ENCODE measurements at places on chromosomes 3 and 15.

DNA sequence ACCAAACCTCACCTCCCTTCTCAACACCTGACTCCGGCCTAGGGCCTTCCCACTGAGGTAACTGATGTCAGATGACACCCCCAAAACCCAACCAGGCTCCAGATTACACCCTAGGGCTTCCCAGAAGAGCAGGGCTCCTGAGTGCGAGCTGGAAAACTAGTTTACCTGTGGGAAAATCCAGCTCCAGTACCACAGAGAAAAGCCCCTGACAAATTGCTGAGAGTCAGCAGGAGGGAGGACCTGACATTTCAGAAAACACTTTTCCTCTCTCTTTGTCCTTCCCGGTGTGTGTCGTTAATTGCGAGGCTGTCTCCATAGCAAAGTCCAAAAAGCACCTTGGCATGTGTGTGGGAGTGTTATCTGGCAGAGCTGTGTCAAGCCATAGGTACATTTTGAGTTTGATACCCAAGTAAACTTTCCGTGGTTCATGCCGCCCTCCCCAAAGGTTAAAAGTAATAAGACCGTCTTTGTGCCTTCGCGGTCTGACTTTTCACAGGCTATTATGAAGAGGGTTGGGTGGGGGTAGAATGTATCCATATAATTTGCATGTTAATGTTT is 79.8 kb upstream of the FNDC3B start:
- no peak for DNase-seq

- no peak for DNase-seq
Observed at GRCh38 chr3:161925749-161926360, 429.2 kb downstream of the OTOL1 start.

DNA sequence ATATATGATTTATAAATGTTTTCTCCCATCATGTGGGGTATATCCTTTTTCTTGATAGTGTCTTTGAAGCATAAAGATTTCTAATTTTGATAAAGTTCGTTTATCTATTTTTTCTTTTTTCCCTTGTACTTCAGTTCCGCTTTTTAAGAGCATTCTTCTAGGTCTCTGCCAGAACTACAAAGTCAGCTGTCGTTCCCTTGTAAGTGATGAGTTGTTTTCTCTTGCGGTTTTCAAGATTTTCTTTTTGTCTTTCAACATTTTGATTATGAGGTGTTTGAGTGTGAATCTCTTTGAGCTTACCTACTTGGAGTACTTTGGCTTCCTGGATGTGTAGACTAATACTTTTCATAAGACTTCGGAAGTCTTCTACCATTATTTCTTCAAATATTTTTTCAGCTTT is 9.3 kb upstream of the PRICKLE2 start:
- no peak for DNase-seq

DNA sequence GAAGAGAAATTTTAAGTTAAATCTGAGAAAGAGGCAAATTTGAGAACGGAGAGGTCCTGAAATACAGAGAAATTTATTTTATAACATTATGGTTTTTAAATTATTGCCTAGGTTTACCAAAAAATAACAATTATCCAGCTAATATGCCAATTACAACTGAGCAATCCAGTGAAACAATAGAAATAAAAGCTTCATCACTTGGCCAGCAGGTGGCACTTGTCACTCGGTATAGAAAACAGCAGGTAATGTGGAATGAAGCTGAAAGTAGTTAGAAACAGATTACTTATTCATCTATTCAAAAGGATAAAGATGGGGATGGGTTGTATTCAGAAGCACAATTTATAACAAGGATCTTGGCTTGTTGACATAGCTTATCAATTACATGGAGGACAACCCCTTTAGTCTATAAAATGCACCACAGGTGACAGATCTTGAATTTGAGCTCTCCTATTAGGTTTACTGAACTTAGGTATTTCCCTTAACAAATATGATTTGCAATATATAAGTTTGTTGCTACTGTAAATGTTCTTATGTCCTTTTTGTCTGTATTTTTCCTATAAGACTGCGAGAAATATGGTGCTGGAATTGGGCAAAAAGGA is 70.1 kb upstream of the GUCA1C start:
- DNase-seq = peak; percentile 41

DNA sequence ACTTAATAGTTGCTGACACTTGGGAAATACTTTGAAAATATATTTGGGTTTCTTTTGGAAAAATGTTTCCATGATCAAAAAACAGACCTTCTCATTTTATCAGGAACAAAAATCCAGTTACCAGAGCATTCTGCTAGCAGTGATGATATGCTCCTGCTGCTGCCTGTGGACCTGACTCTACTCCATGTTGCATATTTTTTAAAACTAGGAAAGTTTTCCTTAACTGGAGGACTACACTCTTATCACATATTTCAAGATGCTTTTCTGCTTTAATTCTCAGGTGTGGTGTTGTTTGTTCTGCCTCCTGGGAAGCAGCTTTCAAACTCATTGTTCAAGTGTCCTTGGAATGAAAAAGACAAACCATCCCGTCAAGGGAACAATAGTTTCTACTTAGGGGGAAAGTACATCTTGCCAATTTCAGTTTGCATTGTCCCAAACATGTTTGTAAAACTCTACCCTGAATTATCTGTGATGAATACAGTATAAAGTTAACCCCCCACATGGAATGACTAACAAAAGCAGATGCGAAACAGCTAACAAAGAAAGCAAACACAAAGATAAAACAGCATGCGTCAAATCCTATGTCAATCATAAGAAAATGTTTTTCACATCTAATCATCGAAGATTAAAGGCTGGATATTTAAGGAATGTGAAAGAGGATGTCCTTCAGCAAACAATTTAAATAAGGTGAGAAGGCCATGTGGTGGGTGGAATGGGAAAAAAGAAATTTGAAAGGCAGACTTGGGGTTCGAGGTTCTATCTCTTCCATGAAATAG is 40.1 kb upstream of the PSMD6 start:
- no peak for DNase-seq

DNA sequence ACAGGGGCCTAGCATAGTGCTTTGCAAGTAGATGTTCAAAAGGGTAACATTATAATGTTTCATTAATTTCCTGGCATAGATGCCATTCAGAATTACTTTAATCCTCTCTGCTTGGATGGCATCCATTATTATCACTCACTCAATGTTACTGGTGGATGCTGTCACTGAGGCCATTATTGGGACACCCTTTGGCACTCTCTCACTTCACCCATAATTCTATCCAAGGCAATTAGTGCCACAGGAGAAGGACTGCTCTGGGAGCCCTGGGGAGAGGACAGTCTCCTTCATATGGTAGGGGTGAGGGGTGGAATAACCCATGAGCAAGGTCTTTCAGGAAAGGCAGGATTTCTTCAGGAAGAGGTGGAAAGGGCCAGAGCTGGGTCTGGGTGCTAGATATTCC is 28.7 kb upstream of the SLC28A1 start:
- DNase-seq = no peak

DNA sequence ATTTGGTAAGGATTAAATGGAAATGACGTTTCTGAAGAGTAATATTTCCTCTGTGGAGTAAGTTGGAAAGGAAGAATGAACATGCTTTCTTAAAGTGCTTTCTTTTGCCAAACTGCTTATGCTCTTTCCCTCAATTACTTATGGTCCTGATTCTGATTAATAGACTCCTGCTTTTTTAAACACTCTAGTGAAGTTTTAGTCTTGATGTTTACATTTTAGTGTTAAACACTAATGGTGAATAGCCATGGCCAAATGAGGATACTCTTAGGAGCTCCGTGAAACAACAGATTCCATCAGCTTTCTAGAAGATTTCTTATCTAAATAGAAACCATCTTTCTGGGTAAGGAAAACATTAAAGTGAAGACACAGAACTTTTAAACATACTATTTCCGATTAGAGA is 117.6 kb downstream of the P3H2 start:
- DNase-seq = no peak

DNA sequence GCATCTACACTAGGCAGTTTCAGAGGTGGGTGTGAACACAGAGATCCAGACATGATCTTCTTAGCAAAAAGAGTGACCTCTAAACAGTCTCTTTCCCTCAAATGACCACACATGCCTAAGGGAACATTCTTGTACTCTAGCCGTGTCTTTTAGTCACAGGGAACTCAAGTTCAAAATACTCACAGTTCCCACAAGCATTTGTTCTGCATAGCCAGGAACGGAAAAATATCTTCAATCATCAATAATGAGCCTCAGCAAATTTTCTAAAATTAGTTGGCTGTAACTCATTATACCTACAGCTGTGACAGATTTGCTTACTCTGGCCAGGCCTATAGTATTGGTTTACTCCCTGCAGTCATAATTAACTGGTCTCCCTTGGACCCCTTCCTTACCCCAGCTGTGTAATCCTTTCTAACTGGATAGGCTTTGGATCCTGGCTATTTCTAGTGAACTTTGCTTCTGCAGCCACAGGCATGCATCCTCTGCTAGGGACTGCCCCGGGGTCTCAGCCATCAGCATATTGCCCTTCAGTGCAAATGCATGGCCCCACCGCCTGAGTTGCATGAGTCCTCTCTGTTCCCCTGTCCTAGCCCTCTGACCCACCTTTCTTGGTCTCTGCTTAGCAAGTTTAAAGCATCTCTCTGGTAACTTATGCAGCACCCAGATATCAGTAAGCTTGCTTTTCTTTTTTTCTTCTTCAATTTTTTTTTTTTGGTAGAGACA is 56.0 kb upstream of the HACD2 start:
- peak; percentile 48 for DNase-seq

DNA sequence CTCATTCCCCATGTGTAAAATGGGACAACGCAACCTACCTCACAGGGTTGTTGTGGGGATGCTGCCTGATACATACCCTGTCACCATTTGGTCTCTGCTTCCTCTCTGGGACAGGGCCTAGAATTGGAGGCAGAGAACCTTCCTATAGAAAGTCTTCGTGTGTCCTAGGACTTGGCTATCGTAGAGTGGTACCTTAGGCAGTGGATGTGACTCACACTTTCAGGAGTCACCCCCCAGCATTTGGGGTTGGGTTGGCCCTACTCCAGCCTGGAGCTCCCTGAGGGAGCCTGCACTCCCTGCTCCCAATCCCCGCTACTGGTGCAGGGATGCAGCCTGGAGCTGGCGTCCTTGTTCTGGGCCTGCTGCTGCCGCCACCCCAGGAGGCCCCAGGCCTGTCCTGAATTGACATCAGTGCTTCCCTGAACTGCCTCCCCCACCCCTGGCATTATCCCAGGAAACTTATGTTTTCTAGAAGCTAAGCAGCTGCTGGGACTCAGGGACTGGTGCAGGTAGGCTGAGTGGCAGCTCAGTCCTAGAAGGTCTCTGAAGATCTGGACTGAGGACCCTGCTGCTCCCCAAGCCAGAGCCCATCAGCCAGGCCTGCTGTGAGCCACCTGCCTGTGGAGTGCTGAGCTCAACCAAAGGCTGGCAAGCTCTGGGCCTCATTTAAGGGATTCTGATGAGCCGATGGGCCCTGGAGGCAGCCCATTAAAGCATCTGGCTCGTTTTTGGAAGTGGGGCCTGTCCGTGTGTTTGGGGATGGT is 9.9 kb downstream of the C15orf39 start:
- DNase-seq = peak; percentile 35

GRCh38 chr3:10173095-10173925 is 8.6 kb downstream of the IRAK2 start:
- DNase-seq = peak; percentile 69

DNA sequence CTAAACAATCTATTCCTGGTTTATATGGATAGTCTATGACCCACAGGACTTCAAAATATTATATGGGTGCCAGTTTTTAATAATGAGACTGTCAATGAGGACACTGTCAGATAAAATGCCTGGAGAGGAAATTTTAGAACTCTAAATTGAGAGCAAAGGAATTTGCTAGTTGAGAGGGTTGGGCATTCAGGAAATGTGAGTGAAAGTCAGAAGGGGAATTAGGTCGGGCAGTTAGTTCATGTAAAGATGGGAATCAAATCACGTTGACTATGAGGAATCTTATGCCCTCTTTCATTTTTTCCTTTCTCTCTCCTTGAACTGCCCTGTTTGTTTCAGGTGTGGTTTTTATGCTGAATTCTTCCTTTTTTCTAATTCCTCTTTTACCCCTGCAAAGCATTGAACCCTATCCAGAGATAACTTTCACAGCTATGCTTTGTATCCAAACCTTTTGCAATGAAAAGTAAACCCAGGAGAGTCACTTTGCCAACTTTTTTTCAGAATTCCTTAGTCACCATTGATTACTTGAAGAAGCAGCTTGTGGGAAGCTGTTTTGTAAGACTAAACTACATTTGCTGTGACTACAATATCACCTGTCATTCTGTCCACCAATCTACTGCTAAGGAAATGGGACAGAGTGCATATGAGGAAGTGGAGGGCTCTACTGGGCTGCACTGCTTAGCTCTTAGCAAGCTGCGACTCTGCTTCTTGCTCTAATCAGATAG is 27.8 kb downstream of the CHP1 start:
- no peak for DNase-seq

GRCh38 chr3:116444115-116444747 is 1.1 kb downstream of the LSAMP start:
- DNase-seq = no peak

GRCh38 chr3:48039487-48040190 is 23.4 kb upstream of the MAP4 start:
- DNase-seq = peak; percentile 90

DNA sequence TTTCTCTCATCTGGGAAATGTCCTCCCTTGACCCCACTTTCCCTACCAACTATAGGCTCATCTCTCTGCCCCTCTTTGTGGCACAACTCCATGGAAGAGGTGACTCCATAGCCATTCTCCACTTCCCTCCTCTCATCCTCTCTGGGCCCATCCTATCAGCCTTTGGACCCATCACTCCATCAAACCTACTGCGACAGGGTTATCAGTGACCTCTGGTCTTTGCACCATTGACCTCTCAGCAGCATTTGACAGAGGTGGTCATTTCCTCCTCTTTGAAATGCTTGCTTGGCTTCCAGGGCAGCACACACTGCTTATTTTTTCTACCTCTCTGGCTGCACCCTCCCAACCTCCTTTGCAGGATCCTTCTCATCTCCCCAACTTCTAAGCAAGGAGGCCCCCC is 113.1 kb upstream of the SLC25A36 start:
- DNase-seq = no peak

DNA sequence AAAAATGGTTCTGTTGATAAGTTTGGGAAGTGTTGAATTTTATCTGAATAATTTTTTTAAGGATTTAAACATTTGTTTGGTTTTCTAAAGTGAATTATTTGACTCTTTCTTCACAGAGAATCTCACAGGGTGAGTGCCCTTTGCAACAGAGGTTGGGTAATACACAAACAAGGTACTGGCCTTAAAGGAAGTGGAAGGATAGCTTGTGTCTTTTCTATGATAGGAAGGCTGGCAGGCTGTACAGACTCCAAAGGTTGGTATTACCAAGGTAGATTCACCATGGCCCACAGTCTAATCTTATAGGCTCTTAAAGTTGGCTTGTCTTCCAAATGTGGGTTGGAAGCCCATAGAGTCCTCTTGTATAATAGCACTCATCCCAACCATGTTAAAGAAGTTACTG is 311.5 kb downstream of the SV2B start:
- no peak for DNase-seq

DNA sequence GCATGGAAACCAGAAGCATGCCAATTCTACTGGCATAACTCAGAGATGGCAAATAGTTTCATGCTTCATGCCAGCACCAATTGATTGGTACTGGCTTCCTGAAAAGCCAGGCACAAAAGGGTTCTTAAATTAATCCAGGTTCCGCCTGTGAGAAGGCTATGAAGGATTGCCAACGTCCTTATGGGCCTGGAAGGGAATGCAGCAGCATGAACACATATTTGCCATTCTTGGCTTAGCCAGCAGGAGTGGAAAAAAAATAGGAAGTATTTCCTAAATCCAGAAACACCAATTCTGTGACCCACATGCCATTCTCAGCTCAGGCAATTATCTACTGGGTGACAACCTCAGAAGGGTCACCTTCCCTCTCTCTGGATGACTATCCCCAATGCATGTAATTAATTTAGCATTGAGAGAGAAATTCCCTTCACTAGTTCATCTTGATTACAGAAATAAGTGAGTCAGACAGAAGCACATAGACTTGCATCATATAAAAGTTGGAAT is 36.0 kb downstream of the ADAMTS9 start:
- DNase-seq = no peak

Measured in EL (cell line).